ENCODE measurements at places on chromosomes 16 and 17.

DNA sequence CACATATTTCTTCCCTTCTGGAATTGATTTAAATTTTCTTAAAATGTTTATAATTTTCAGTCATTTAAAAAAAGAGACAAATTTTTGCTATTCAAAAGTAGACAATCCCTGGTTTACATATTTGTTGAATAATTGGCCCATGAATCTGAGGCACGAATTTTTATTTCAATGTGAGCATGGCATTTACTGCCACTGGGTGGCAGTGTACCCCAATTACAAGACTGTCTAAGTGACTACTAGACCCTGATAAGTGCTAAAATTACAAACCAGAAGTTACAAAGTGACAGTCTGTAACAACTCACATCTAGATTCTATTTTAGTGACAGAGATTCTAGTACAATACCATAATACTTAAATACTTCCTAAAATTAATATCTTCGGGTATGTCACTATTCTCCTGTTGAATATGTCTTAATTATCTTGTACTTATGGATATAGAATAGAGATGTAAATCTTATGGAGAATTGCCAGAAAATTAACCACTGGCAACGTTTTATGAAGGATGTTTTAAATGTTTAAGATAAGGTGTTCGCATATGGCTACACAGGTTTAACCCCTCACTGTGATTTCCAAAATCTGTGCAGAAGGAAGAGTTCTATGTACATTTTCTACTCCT is 235.8 kb downstream of the MAP2K4 start:
- H3K4me1 ChIP-seq: peaks cover 11% of the 10 kb centered on the region
- DNase-seq: peak; percentile 35
- H3K27me3 ChIP-seq: peaks cover 6% of the 10 kb centered on the region

DNA sequence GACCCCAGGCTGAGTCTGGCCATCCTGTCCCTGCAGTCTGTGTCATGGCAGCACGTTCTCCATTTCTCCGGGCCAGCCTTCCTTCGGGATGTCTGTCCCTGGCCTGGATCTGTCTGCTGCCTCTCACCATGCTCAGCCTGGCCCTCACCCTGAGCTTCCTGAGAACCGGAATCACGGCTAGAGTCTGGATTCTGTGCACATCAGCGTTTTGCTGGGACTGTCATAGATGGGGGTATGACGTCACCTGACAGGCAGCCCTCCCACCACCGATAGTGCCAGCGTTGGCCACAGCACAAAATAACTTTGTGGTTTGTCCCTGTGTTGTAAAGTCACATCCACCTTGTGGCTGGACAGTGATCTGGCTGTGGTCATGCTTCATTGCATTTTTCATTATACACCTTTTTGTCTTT is 59.2 kb downstream of the B9D1 start:
- H3K27ac ChIP-seq: no peak overlapping the region
- peaks cover 4% of the 10 kb centered on the region for H3K36me3 ChIP-seq
- no peak overlapping the region for H3K4me3 ChIP-seq
- no peak for DNase-seq
- H3K4me1 ChIP-seq: peaks cover 11% of the 10 kb centered on the region

GRCh38 chr17:8470447-8471047 is 34.9 kb downstream of the NDEL1 start:
- peaks cover 22% of the 10 kb centered on the region for H3K4me1 ChIP-seq
- no peak overlapping the region for H3K4me3 ChIP-seq
- peaks cover 62% of the 10 kb centered on the region for H3K36me3 ChIP-seq
- DNase-seq: no peak
- H3K27ac ChIP-seq: peak overlapping the region; percentile 83
- H3K27me3 ChIP-seq: no peaks in the 10 kb centered on the region

- peaks cover 70% of the 10 kb centered on the region for H3K4me1 ChIP-seq
- H3K36me3 ChIP-seq: no peaks in the 10 kb centered on the region
- no peak for DNase-seq
- H3K27ac ChIP-seq: peak overlapping the region; percentile 53
- peak overlapping the region; percentile 4 for H3K4me3 ChIP-seq
- no peaks in the 10 kb centered on the region for H3K27me3 ChIP-seq
Observed at GRCh38 chr16:2486645-2487516, 12.0 kb downstream of the TBC1D24 start.

DNA sequence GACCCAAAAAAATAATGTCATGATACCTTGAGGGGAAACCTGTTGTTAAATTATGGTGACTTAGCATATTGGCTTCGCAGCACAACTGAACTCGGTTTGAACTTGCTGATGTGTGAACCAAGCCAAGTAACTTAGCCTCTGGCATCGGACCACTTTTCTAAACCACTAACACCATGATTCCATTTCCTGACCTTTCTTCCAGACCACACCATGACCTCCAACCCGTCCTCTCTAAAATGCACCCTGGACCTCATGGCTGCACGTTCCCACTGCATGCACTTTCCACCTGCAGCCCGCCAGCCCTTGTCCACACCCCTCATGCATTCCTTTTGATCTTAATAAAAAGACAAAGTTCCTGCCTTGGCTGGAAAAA is 29.3 kb downstream of the DYNLRB2 start:
- H3K27ac ChIP-seq: no peak overlapping the region
- no peak overlapping the region for H3K4me3 ChIP-seq
- DNase-seq: no peak
- H3K27me3 ChIP-seq: peaks cover 8% of the 10 kb centered on the region

GRCh38 chr16:83212301-83212841 is 585.6 kb downstream of the CDH13 start:
- DNase-seq: no peak
- no peak overlapping the region for H3K4me3 ChIP-seq
- H3K27ac ChIP-seq: peak overlapping the region; percentile 29
- H3K36me3 ChIP-seq: no peaks in the 10 kb centered on the region
- H3K4me1 ChIP-seq: peaks cover 13% of the 10 kb centered on the region

GRCh38 chr17:74271901-74272561 is 2.0 kb upstream of the DNAI2 start:
- H3K27me3 ChIP-seq: peaks cover 49% of the 10 kb centered on the region
- no peak for DNase-seq
- H3K27ac ChIP-seq: no peak overlapping the region
- peaks cover 76% of the 10 kb centered on the region for H3K4me1 ChIP-seq
- H3K36me3 ChIP-seq: no peaks in the 10 kb centered on the region

Data from nephron progenitor cell (in vitro differentiated cells).